ENCODE measurements at places on chromosomes 16 and 17.

GRCh38 chr17:19768046-19768782 lies 20.1 kb upstream of the ALDH3A1 start:
- DNase-seq: no peak

DNA sequence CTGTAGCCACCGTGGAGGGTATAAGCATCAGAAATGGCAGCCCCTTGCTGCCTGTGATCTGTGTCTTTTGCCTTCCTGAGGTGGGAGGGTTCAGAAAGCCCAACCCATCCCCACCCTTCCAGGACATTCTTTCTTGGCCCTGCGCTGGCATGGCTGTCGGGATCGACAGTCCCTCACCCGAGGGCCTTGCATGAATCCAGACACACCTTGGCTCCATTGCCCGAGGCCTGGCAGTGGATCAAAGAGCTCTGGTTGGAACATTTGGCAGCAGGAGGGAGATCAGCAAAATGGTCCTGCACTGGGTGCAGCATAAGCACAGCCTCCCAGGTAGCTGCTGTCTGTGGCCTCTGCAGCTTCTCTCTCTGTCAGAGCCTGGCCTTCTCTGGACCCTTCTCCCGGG lies 246.6 kb upstream of the MAF start:
- DNase-seq: no peak

DNA sequence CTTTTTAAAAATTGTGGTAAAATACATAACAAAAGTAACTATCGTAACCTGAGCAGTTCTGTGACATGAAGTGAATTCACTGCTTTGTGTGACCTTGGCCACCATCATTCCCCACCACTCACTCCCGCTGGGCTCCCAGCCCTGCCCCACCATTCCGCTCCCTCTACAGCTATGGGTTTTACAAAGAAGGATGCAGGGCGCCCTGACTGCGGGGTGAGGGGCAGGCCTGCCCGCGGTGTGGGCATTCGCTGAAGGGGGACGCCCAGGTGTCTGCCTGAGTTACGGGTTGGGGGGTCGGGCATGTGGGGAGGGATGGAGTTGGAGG lies at the start of gene CEMP1:
Gene CEMP1, minus strand, starts transcription at position 38 of the 325 bp plus-strand sequence. CDS start 335 bp downstream, outside the sequence.
- no peak for DNase-seq

GRCh38 chr17:11490171-11490755 lies 108.0 kb upstream of the DNAH9 start:
- DNase-seq: no peak

DNA sequence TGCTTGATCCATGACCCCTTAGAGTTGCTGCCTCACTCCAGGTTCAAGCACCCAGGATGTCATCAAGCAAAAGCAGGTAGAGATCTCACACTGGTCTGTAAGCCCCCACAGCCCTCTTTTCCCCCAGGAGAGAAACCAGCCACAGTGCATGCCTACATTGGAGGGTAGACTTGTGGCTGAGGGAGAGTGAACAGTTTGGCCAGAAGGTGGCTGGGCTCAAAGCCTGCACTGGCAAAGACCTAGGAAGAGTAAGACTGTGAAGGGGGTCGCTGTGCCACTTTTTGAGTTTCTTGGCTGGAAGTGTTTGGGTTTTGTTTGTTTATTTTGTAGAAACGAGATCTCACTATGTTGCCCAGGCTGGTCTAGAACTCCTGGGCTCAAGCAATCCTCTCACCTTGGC lies 28.5 kb downstream of the HOXB1 start:
- DNase-seq: no peak

DNA sequence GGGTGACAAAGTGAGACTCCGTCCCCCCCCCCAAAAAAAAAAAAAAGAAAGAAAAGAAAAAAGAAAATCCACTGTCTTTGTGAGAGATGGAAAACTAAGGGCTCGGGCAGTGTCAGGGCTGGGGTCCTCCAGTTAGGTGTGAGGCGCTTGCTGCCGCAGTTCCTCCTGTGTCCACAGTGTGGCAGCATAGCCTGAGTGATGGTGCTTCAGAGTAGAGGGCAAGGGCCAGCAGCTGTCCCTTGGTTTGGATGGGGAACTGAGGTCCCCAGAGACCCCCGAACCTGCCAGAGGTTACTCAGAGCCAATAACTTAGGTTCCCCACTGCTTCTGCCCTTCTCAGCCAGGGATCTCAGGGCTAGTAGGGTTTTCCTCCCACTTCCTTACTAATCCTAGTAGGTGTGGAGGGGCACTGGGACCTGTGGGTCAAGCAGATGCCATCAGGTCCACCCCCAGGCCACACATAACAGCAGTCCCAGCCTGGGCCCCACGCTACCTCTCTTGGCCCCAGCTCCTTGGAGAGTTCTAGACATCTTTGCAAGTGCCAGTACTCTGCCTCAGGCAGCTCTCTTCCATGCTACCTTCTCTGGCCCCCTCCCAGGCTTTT lies 7.9 kb upstream of the LLGL1 start:
- peak; percentile 47 for DNase-seq

- no peak for DNase-seq
Observed at GRCh38 chr17:56031636-56032035, 121.6 kb upstream of the ANKFN1 start.

GRCh38 chr16:29993903-29994599 lies 1.4 kb downstream of the HIRIP3 start:
- no peak for DNase-seq

- no peak for DNase-seq
Observed at GRCh38 chr16:66084306-66084705, 282.2 kb upstream of the CDH5 start.

- no peak for DNase-seq
Observed at GRCh38 chr16:57590654-57591085, 37.8 kb upstream of the ADGRG1 start.

DNA sequence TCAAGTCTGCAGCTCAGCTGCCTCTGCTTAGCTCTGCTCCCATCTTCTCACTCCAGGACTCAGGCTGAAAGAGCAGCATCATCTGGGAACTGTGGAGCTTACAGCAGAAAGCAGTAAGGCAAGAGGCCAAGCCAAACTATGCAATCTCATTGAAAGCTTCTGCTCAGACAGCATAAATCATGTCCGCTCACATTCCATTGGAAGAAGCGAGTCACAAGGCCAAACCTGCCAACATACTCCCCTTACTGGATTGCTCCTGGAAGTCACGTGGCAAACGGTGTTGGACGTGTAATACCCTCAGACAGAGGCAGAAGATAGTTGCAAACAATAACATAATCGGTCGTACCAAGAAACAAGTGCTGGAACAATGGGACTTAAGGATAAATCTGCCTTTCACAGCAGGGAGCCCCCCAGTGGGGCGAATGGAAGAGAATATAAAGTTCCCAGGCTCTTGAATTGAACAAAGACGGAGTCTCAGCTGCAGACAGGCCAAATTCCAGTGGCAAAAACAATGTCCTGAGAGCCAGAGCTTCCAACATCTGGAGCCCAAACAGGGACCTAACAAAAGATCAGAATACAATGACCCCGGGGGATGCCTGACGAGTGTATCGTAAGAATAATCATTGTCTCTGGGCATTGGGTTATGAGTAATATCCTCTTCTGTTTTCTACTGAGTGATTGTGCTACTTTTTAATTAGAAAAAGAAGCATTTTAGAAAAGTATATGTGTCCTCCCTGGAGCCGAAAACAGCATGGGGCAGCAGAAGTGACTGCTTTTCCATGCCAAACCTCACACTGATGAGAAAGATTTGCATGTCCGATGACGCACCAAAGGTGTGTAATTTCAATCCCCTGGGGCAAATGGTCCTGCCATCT lies 68.4 kb downstream of the CMC2 start:
- DNase-seq: no peak

DNA sequence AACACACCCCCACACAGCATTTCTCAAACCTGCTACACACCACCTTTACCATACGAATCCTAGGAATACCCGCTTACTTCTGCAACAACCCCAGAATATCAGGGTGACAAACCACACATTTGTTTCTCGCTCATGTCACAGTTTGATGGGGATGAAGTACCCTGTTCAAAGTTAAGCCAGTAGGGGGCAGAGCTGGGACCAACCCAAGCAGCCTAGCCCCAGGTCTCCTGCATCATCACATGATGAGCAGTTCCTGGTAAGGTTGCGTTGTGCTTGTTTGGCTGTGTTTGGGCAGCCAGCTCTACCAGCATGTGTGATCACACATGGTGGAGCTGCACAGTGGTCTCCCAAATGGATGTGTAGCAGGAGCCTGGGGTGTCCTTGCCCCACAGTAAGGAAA lies 103.6 kb upstream of the C16orf82 start:
- no peak for DNase-seq

GRCh38 chr17:45368651-45369050 lies 51.8 kb upstream of the MAP3K14 start:
- DNase-seq: no peak

GRCh38 chr16:3610698-3611145 lies 684 bp downstream of the SLX4 start:
- DNase-seq: no peak

- DNase-seq: peak; percentile 24
Observed at GRCh38 chr17:59440757-59441463, 109.5 kb downstream of the YPEL2 start.

GRCh38 chr17:22278302-22279275 lies 586.3 kb downstream of the KCNJ18 start:
- no peak for DNase-seq

GRCh38 chr17:17830740-17831207 lies 6.0 kb downstream of the SREBF1 start:
- no peak for DNase-seq

DNA sequence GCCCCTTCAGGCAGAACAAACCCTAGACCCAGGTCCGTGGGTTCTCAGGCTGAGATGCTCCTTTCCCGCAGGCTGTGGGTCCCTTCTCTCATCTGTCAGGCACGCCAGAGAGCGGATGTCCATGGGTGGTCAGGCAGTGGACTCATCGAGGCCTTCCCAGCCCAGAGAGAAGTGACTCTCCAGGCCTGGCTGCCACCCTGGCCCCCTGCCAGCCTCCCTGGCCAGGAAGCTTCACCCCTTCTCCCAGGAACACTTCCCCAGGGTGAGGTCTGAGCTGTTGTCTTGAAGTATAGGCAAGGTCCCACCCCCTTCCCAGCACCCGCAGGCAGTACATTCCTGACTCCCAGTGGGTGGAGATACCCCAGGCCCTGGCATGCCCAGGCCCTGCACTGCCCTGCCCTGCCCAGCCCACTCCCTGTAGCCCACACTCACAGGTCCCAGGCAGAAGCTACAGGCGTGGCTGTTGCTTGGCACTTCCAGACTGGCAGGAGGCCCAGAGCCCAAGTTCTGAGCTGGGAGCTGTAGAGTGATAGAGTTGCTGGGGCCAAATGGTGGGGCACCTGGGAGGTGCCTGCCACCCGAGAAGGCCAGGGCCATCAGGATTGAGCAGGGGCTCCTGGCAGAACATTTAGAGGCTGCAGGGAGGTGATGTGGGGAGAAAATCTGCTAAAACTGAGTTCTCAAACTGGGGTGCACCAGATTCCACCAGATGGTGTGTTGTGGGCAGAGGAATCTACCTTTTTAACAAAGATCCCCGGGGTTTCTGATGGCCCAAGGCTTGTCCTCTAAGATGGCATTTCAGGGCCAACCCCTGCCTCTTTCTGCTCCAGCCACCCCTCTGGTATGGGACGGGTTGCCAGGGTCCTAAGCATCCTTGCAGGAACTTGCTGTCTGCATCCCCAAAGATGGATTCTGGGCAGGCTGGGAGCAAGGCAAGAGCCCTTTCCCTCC lies 6.7 kb downstream of the ITGA3 start:
- DNase-seq: no peak

- no peak for DNase-seq
Observed at GRCh38 chr17:72338847-72339790, 218.3 kb downstream of the SOX9 start.

- DNase-seq: no peak
Observed at GRCh38 chr16:48383877-48384519, 1.2 kb downstream of the SIAH1 start.

- DNase-seq: no peak
Observed at GRCh38 chr17:67582673-67583081, 135.1 kb upstream of the NOL11 start.

GRCh38 chr17:17823433-17824118 lies 13.2 kb downstream of the SREBF1 start:
- DNase-seq: peak; percentile 80

GRCh38 chr17:74361230-74362068 lies at the start of gene BTBD17:
TSS of gene BTBD17 (minus strand) at chr17:74361868. CDS start at chr17:74361819, 49 bp downstream.
- DNase-seq: peak; percentile 21

DNA sequence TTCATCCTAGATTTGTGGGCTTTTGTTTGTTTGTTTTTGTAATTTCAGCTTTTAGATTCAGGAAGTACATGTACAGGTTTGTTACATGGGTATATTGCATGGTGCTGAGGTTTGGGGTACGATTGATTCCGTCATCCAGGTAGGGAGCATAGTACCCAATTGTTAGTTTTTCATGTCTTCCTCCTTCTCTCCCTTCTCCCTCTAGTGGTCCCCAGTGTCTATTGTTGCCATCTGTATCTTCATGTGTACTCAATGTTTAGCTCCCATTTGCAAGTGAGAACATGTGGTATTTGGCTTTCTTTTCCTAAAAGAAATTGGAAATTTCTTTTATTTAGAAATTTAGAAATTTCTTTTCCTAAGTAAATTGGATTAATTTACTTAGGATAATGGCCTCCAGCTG lies 37.1 kb upstream of the BCAS3 start:
- DNase-seq: no peak

GRCh38 chr17:68102318-68102758 lies 66.8 kb downstream of the KPNA2 start:
- DNase-seq: no peak

- no peak for DNase-seq
Observed at GRCh38 chr16:27241658-27242057, 26.9 kb downstream of the NSMCE1 start.

- no peak for DNase-seq
Observed at GRCh38 chr16:89586218-89586617, 10.7 kb downstream of the CPNE7 start.

- no peak for DNase-seq
Observed at GRCh38 chr16:31286421-31287032, 26.8 kb downstream of the ITGAM start.

- no peak for DNase-seq
Observed at GRCh38 chr16:71536752-71537499, 10.7 kb downstream of the CHST4 start.

All from NCI-H1930 (cell line).